NCI-H69 (cell line): ENCODE measurements at places on chromosomes 13 and 19.

GRCh38 chr13:77002590-77003190 is 10.8 kb downstream of the CLN5 start:
- DNase-seq = peak; percentile 21

DNA sequence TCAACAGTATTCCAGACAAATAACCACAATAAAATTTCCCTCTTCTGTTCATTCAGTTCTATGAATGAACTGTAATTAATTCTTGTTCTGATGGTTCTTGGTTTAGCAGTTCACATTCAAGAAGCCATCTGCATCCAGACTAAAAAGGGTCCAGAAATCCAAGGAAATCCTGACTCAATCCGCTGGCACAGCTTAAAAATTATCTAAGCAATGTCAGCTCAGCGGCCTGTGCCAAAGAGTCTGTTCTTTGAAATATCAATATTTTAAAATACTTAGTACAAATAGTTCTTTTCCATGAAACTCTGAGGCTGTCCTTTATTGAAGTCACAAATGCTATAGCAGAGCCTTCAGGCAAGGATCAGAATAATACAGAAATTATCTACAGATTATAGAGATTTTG is 57.2 kb downstream of the DHRS12 start:
- no peak for DNase-seq

- no peak for DNase-seq
Measured at GRCh38 chr19:342801-343421, 1.7 kb downstream of the MIER2 start.

DNA sequence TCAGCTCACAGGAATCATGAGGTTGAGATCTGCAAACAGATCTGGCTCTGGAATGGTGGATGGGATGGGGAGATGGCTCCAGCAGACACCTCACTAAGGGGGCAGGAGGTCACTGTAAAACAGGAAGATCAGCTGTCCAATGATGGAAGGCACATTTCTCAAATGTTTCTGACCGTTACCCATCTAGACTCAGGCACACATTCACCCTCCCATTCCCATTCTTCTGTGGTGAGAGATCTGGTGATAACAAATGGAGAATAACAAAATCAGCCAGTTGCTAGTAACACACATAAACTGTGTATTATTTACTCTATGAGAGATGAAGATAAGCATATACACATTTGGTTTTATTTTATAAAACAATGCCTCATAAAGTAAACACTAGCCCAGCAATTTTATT is 235.9 kb downstream of the TSHZ3 start:
- DNase-seq = no peak

DNA sequence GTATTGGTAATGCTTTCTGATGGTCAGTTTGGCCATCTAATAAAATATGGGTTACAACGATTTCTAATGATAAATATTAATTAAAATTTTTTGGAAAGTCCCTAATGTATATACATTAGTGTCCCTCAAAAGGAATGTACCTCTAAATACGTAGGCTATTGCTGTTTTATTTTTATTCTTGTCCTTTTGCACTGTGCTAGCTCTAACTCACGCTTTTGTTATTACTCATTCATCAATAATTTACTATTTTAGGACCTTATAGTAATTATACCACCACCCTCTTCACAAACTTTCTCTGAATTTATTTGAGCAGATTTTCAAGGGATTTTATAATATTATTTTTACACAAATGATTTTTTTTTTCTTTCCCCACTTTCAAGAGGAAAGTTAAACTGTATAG is 795.9 kb upstream of the PCDH9 start:
- DNase-seq = no peak

DNA sequence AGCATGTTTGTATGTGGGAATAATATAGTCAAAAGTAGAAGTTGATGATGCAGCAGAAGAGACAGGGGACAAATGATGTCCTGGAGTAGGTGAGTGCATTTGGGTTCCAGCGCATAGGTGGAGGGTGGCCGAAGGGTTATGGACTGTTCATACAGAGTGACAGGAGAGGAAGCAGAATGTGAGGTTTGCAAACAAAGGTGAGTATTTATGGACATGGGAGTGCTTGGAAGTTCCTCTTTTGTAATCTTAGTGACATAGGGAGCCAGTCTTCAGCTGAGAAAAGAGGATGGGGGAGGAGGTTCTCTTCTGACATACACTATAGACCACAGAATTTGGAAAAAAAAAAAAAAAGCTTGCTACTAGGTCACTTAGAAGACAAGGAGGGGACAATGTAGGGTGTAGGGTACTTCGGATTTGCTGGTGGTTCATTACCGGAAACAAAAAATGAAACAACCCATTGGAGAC is 331.6 kb downstream of the DLEU7 start:
- no peak for DNase-seq

- no peak for DNase-seq
Measured at GRCh38 chr13:30718661-30719524, 16.4 kb upstream of the ALOX5AP start.

GRCh38 chr19:47994209-47994802 is at the start of gene ELSPBP1:
ELSPBP1 (plus strand) TSS chr19:47994632; CDS start chr19:48008668, 14,036 bp downstream.
- no peak for DNase-seq

DNA sequence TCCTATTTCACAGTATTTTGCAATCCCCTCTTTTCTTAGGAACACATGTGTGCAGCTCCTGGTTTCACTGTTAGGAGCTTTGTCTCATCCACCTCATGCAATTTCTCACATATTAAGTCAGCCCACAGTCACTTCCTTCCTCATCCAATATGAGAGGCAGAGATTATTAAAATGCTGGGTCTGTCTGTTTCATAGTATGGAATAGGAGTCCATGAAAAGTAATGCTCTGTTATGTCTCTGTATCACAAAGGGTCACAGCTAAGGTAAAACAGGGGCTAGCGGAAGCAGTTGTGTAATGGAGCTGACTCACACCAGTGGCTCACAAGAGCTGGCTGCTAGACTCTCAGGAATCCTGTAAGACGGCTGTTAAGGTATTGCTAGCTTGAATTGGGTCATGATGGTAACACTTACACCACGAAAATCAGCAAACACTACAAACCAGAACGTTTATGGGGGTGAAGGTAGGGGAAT is 216.5 kb downstream of the EFNB2 start:
- DNase-seq = no peak

GRCh38 chr13:107512551-107512950 is 702.8 kb downstream of the LIG4 start:
- no peak for DNase-seq

GRCh38 chr13:32538143-32538620 is 413 bp downstream of the N4BP2L2 start:
- peak; percentile 62 for DNase-seq
